HL-60 (cell line): ENCODE measurements at places on chromosomes 4 and X.

- no peak for DNase-seq
Observed at GRCh38 chr4:166657261-166657660, 577.0 kb downstream of the SPOCK3 start.

DNA sequence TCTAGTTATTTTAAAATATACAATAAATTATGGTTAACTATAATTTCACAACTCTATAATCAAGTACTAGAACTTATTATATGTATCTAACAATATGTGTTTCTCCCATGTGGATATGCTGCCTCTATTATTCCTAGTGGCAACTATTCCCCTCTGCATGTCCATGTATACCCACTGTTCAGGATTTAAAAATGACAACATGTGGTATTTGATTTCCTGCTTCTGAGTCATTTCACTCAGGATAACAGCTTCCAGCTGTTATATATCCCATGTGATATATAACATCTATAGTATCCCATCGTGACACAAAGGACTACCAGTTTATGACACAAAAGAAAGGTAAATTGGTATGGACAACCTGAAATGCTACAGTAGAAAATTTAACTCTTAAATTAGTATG lies 167.4 kb upstream of the TACR3 start:
- no peak for DNase-seq

DNA sequence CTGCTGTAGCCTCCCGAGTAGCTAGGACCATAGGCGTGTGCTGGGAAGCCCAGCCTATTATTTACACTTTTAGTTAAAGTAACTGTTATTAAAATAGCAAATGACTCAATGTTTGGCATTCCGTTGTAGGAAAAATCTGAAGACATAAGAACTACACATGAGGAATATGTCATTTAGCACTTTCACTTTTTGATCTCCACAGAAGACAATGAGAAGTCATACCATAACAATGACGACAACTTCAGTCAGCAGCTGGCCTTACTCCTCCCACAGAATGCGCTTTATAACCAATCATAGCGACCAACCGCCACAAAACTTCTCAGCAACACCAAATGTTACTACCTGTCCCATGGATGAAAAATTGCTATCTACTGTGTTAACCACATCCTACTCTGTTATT lies 6.7 kb downstream of the GPR34 start:
- no peak for DNase-seq

- DNase-seq, result no peak
Observed at GRCh38 chr4:89400287-89401035, 92.9 kb upstream of the GPRIN3 start.

DNA sequence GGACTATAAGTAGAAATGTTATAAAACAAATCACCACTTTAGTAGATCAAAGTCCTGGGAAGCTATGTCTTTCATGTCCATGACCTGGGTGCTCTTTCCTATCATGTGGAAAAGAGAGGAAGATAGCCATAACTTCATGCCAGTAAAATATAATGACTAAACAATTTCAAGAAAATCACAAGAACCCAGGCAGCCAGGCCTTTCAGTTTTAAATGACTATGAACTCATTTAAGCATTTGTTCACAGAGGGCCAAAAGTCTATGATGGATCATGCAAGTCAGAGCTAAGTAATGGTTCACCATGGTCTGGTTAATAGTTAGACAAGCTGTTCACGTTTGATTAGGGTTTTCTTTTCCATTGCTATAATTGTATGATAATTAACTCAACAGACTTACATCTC lies 155.8 kb downstream of the PPARGC1A start:
- DNase-seq, result no peak

DNA sequence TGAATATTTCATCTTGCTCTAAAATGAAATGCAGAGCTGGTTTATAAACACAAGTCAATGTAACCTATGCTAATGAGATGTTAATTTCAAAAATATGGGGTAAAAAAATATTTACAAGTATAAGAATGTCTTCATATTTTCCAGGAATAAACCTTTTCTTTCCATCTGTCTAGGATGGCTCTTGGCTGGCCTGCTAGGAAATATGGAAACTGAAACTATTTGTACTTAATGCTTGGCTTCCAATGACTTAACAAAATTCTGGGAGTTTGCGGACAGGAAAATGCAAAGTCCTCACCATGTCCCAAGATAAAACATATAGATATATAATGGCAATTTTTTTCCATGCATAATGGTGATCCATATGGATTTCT lies 168.1 kb downstream of the SCFD2 start:
- DNase-seq, result no peak

DNA sequence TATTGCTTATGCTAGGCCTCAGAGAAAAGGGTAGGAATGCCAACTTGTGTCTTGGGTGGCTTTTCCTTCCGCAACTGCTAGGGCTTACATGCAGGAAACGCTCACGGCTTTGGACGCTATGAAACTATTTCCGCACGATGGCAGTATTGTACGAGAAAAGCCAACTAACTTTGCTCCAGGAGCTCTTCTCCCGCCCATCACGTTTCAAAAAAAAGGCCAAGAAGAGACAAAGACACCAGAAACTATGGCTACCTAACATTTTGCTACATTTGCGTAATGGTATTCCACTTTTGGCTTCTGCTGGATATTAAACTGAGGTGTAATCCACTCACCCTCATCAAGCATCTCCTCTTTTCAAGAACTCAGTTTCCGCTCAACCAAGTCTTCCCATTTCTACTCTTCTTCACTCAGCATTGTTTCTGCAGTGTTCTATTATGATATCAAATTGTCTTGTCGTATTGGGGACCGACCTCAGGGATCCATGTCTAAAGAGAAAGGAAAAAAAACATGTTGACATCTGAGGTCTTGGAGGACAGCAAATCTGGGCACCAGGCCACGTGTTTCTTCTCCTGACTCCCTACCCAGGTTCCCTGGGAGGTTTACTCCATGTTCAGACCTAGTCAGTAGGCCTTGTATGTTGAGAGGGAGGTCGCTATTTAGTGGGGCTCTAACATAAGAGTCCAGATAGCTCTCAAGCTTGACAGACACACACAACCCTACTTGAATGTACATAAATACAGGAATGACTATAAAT lies 239.4 kb upstream of the STK26 start:
- DNase-seq, result peak; percentile 85

DNA sequence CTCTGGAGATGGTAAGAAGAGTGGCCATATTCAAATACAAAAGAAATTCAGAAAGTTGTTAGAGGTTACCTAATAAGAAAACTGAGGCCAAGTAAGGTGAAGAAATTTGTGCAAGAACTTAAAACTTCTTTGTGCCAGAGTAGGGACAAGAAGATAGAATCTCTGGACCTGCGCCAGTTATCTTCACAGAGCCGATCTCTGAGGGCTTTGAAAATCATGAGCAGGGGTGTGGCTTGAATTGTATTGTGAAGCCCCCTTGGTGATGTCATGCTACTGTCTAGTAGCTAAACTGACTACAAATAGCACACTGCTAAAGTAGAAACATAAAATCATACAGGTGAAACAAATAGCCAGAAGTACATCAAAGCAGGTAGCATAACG lies 184.6 kb downstream of the UGT8 start:
- no peak for DNase-seq

- DNase-seq, result no peak
Observed at GRCh38 chrX:126719208-126719607, 100.3 kb upstream of the PRR32 start.

GRCh38 chr4:169185133-169185956 lies 85.4 kb downstream of the SH3RF1 start:
- DNase-seq, result no peak

DNA sequence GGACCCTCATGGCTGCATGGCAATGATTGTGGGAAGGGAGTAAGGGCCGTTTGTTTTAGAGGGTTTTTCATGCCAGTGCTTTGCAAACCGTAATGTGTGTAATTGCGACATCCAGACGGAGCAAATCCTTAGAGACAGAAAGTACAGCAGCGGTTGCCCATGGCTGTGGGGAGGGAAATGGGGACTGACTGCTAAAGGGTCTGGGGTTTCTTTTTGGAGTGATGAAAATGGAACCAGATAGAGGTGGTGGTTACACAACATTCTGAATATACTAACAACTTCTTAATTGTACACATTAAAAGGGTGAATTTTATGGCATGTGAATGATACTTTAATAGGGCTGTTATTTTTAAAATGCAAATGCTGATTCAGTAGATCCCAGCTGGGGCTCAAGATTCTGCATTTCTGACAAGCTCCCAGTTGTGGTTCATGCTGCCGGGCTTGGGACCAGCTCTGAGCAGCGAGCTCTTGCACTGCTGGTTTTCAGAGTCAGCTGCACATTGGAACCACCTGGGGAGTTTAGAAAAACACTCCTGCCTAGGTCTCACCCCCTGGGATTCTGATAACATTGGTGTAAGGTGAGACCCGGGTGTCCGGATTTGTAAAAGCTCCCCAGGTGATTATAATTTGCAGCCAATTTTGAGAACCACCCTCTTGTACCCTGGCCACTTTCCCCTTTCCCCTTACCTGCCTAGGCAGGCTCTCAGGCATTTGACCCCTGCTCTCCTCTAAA lies 47.7 kb downstream of the PRPS1 start:
- no peak for DNase-seq

DNA sequence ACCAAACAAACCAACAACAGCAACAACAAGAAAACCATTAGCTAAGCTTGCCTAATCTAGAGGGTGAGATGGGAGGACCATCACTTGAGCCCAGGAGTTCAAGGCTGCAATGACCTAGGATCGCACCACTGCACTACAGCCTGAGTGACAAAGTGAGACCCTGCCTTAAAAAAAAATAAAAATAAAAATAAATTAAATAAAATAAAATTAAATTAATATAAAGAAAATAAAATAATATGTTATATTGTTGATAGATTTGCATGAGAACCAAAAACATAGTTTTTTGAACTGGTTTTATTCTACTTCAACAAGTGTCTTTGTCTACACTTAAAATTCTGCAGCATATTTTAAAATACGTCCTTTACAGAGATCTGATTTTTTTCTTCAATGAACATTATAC lies 2683.1 kb downstream of the ARAP2 start:
- DNase-seq, result no peak

DNA sequence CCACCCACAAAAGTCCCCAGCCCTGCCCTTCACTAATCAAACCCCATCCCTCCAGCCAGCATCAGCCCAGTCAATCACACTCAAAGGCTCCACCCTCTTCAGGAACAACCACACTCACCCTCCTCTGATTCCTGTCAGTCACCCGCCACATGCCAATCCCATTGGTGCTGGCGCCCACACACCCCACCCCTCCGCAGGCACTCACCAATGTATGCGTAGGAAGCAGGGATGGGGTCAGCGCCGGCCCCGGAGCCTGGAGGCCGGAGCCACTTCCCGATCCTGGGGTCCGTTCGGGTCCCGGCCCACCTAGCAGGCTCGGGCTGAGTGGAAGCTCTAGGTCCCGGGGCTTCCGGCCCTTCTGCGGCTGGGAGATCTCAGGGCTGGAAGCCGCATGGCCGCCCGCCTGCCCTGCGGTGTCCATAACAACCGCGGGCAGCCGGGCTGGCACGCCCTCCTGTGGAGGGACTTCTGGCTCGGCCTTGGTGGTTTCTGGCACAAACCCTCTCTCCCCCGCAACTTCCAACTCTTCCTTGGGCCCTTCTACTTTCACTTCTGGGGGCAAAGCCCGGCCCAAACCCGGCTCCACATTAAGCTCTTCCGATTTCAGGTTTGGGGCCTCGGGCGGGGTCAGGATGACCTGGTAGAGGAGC lies 7.9 kb upstream of the CFP start:
- DNase-seq, result no peak
